Stimulated activated CD4-positive, alpha-beta T cell treated with anti-CD3 and anti-CD28 coated beads, TNF-alpha, amount 100 ng/mL, for 24 hours (primary cell): ENCODE measurements at places on chromosomes 5 and 9.

DNA sequence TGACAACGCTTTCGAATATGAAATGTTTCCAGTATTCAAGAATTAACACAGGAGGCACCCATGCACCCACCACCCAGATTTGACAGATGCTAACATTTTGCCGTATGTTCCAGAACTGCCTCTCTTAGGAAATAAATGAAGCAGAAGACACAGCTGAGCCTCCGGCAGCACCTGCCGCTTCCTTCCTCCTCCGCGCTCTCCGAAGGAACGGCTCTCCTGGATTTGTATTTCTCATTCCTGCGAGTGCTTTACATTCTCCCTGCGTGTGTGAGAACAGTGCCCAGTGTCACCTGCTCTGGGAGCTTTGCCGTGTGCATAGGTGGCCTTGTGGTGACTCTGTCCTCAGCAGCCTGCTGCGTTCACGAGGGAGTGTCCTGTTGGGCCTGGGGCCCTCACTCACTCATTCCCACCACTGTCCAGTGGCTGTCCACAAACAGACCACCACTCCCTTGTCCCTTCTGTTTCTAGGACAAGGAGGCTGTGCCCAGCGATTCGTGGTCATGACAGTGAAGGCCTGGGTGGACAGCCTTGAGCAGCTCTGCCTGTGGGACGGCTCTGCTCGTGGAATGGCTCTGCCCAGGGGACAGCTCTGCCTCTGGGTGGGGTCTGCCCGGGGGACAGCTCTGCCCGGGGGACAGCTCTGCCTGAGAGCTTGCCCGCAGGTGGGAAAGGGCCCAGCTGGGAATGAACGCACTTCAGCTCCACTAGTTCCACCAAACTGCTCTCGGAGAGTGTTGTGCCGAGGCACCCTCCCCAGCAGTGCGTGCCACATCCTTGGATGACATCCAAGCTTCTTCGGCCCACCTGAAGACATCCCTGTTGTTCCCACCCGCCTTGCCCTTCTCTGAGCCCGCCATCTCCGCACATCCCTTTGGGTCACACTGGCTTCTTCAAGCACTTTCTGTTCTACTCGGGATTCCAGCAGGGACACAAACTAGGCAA, 170.5 kb upstream of the PPP1R26 start:
- no peak for DNase-seq

DNA sequence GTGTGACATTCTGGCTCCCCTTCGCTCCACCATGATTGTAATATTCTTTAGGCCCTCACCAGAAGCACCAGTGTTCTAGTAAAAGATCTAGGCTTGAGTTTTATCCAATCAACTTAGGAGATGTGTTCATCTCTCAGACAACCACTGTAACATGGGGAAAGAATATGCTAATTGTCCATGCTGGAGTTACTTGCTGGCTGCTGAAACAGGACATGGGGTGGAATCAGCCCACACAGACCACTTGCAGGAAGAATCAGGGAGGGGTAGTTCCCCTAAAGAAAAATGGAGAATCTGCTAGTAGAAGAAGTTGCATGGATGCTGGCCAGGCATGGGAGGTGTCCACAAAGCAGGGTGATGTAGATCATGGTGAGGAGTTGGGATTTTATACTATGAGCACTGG, 86.2 kb downstream of the FEM1C start:
- no peak for DNase-seq

DNA sequence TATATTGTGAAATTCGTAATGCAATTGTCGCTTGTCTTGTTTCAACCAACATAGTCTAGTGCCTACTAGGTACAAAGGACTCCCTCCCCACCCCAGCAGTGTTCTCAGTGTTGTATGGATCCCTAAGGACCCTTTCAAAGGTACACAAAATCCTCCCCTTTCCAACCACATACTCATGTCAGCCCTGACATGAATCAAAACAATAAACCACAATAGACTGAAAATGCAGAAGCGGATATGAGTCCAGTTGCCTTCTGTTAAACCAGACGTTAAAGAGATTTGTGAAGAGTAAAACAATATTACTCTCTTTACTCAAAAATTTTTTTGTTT, 82.4 kb upstream of the IFNK start:
- no peak for DNase-seq

DNA sequence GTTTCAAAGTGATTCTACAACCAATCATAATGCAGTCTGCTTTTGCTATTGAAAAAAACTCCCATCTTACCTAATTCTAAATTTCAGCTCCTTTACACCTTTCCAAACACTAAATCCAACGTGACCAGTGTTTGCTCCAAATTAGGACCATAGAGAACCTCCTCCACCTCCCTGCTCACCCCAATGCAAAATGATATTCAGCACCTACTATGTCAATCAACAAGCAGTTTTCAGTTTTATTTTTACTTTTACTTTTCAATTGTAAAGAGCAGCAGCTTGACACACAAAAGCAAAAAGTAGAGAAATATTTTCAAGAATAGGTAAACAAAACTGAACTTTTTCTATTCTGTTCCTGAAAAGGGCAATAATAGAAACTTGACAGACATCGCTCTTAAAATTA, 3.4 kb downstream of the FAM13B start:
- no peak for DNase-seq

GRCh38 chr5:176647843-176648473, 674 bp downstream of the TSPAN17 start:
- no peak for DNase-seq

DNA sequence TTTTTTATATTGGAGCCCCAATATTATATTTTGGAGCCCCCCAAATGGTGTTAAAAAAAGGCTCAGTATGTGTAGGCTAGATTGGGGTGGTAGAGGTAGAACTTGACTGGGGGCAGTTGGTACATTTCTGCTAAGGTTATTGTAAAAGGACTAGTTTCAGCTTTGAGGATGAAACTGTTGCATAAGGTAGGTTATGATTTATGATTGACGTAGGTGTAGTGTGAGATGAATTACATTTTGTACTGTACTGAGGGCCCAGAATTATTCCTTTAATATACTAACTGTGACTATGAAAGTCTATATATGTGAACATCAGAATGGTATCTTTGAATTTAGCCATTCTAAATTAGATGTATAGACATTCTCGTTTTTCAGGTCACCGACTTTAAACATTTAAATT, 3.6 kb downstream of the RIC1 start:
- DNase-seq, result no peak

GRCh38 chr5:33299621-33300208, 141.1 kb upstream of the TARS1 start:
- no peak for DNase-seq

GRCh38 chr9:124452326-124452725, 2.1 kb downstream of the ADGRD2 start:
- no peak for DNase-seq

DNA sequence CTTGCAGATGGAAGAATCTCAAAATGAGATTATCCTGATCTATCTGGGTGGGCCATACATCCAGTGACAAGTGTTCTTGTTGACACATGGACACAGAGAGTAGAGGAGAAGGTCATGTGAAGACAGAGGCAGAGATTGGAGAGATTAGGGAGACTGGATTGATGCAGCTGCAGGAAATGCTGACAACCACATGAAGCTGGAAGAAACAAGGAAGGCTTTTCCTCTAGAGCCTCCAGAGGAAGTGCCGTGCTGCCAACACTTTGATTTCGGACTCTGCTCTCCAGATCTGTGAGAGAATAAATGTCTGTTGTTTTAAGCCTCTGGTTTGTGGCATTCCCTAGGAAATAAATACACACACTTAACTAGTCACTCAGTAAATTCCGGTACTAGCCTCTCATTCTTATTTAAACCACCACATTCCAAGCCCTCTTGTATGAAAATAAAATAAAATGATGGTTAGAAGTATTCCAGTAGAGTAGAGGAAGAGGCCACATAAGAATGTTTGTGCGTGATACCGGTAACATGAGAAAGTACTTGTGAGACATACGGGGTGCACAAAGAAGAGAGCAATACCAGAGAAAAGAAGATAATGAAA, 110.9 kb upstream of the DMAC1 start:
- no peak for DNase-seq

GRCh38 chr5:173829826-173830225, 58.3 kb upstream of the CPEB4 start:
- no peak for DNase-seq
